ENCODE measurements at places on chromosomes 3 and 15. TPM values are rescaled to one million over a fixed set of nuclear protein-coding genes. Genes with fewer than 3 reads are reported as not detected.

The GABRB3 gene
- 2.3 TPM for polyA plus RNA-seq

GRCh38 chr3:8453153-8453552 lies 48.5 kb upstream of the LMCD1 start:
- DNase-seq = no peak

GRCh38 chr3:13357074-13357473 lies 63.0 kb downstream of the NUP210 start:
- no peak for DNase-seq

The WDR76 gene
- 3.4 TPM for polyA plus RNA-seq

The HTR3E gene
- not detected for polyA plus RNA-seq

DNA sequence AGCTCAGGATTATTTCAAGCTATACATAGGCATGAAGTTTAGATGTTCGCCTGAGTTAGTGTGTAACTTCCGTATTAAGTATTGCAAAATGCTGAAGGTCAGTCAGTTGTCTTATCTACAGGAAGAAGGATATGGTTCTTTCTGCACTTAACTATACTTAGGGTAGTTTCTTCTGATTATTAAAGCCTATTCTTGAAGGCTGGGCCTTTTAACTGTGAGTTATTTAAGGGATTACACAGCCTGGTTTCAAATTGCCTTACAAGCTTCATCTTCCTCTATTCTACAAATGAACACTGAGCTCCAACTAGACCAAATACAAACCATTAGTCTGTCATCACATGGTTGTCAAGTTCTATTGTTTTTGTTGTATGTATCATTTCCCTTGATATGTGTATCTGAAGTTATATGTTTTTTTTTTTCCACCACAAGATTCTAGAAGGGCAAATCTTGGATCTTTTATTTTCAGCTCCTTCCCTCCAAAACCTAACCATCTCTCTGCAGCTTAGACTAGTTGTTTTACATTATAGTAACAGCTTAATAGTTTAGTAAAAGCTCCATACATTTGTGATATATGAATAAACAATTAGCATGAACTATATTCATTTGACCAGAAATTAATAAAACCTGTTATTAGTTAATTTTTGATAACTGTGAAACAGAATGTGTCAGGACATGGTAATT lies 272.9 kb upstream of the KCNMB2 start:
- no peak for DNase-seq

Measured in BJ (cell line).